ENCODE measurements at places on chromosomes 12 and 14.

GRCh38 chr14:72366619-72367018 lies 434.4 kb downstream of the RGS6 start:
- DNase-seq: no peak

DNA sequence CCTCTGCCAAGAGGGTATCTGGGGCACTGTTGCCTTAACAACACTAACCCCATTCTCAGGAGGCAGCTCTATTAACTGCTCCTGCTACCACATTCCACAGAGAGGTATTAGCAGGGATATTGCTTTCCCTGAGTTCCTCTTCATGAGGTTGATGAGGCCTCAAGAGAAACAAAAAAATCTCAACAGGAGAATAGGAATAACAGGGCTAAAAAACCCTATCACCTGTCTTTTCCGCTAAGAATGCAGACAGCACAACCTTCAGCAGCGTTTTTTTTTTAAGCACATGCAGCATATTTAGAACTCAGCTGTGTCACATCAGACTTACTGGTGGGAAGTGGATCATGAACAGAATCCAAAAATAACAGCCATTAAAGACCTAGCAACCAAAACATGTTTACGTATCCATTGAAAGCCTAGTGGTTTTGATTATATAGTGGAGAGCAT lies 29.2 kb downstream of the ATF7 start:
- peak; percentile 33 for DNase-seq

DNA sequence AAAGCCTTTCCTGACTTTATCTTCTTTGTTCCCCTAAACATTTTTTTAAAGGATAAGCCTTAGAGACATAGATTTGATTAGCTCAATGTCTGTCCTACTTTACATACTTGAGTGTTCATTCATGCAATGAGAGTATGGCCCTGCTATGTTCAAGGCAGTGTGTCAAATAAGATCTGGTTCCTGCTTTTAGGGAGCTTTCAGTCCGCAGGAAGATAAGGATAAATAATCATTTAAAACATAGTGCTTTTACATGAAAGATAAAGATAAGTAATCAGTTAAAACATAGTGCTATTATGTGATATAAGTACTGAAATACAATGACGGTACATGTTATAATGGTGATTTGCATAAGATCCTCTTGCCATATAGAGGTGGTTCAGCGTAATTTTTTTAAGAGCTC lies 378.3 kb upstream of the PRICKLE1 start:
- DNase-seq: no peak

DNA sequence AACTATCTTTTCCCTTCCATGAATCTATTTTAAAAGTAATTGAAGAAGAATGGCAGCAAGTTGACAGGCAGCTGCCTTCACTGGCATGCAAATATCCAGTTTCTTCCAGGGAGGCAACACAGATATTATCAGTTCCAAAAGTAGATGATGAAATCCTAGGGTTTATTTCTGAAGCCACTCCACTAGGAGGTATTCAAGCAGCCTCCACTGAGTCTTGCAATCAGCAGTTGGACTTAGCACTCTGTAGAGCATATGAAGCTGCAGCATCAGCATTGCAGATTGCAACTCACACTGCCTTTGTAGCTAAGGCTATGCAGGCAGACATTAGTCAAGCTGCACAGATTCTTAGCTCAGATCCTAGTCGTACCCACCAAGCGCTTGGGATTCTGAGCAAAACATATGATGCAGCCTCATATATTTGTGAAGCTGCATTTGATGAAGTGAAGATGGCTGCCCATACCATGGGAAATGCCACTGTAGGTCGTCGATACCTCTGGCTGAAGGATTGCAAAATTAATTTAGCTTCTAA lies 18.4 kb downstream of the TMPO start:
- DNase-seq: no peak

- peak; percentile 66 for DNase-seq
Measured at GRCh38 chr12:121697093-121697698, 15.4 kb upstream of the TMEM120B start.

- no peak for DNase-seq
Measured at GRCh38 chr14:28120391-28120790, 646.2 kb upstream of the FOXG1 start.

GRCh38 chr12:38823738-38824137 lies 81.7 kb downstream of the CPNE8 start:
- DNase-seq: peak; percentile 21

- peak; percentile 96 for DNase-seq
Measured at GRCh38 chr12:25695574-25695973, 142.5 kb upstream of the LMNTD1 start.

DNA sequence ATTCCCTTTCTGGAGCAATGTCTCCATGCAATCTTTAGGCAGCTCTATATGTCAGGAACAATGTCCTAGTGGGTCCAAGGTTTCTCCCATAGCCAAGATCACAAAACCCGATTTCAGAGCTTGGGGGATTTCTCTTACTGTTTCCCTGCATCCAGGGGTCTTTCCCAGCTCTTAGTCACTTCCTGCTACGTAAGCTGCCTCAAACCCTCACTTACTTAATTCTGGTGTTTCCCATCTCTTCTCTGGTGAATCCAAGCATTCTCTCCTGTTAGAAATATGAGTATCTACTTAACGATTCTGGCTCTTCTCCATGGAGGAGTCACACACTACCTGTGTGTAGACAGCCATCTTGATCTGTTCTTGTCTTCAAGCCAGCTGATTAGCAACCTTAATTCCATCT lies 80.0 kb downstream of the IFNG-AS1 start:
- DNase-seq: no peak

- peak; percentile 24 for DNase-seq
Measured at GRCh38 chr12:130847112-130847511, 8.1 kb upstream of the STX2 start.

DNA sequence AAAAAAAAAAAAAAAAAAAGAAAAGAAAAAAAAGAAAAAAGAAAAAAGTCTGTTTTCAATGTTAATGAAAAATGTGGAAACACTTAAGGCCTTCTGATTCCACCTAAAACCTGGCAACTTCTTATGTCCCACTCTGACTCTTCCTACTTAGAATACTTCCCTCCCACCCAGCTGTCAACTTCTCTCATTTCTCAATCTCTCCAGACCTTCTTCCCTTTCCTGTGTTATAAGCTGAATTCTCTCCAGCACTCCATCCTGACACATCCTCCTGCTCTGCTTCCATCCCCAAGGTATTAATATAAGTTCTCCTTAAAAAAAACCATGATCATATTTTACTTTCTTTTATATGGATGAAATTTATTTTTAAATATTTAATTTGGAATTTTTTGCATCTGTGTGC lies 20.3 kb upstream of the TMTC1 start:
- no peak for DNase-seq

DNA sequence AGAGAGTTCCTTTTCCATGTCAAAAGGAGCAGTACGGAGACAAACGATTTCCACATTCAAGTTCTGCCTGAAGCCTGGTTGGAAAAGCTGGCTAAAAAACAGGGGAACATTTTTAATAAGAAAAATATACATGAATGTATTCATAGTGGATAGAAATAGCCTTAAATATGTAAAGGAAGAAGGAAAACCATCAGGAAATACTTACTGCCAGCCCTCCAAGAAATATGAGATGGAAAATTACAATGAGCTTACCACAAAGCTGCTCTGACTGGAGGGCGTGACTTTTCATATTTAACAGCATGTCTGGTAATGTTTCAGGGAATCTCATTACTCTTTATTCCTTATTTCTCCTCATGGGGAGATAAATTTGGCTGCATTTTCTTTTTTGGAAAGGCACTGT lies 75.9 kb upstream of the ZDHHC17 start:
- peak; percentile 81 for DNase-seq

GRCh38 chr12:15831315-15831978 lies 42.3 kb upstream of the EPS8 start:
- no peak for DNase-seq

GRCh38 chr12:96701856-96702255 lies 205.2 kb upstream of the NEDD1 start:
- no peak for DNase-seq

GRCh38 chr14:76123426-76124225 lies 28.1 kb upstream of the GPATCH2L start:
- DNase-seq: no peak

DNA sequence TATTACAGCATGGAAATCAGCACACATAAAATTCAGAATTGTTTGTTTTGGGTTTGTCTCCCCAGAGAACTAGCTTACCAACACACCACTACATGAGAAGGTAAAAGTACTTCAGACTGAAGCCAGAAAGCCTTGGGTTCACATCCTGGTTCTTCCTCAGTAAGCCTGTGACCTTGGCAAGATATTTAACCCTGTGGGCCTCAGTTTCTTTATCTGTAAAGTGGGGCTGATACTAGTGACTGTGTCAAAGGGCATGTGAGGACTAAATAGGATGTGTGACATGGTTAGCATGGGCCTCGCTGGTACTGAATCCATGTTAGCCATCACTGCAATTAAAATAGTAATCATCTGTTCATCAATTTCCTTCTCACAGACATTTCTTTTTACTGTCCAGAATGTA lies 366.1 kb downstream of the MED13L start:
- DNase-seq: no peak

DNA sequence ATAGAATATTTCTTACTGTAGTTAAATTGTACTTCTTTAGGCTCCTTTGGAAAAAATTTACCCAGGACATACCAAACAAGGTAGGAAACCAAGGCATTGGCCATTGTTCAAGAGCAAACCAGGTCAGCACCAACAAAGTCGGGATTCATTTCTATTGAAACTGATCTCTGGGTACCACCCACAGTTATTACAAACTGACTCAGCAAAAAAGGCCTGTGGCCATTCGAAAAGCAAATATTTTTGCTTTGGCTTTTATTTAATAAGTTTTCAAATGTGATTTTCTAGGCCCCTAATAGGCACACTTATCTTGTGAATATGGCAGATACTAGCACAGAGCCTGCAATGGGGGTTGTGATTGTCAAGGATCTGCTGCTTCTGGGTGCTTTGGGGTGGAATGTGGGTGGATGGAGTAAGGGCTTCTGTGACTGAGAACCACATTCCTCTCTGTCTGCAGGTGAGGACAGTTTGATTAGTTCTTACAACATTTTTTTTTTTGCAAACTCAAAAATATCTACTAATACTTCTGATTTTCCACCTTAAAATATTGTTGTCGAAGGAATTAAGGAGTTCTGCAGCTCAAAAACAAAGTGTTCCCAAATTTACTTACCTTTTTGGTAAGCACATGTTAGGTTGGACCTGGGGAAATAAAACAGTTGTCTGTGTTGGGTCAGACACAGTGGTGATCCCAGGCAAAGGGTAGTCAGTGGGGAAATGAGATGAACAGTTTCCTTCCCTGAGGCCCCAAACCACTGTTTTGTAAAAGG lies 45.1 kb downstream of the FLRT2 start:
- DNase-seq: no peak

DNA sequence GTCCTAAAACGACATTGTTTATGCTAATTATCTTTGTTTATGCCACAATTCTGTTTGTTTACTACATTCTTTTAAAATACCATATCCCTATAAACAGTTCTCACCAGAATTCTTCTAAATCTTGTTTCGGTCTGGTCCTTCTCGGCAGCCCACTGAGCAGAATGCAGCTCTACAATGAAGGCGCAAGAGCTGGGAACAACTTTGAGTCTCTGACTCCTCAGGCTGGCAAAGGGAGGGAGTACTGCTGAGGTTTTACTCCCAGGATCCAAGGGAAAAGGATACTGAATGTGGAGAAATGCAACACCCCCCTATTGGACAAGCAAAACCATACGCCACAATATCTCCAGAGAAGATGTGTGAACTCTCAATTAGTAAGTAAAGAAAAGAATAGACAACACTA lies 5.4 kb downstream of the SOX5 start:
- DNase-seq: no peak

DNA sequence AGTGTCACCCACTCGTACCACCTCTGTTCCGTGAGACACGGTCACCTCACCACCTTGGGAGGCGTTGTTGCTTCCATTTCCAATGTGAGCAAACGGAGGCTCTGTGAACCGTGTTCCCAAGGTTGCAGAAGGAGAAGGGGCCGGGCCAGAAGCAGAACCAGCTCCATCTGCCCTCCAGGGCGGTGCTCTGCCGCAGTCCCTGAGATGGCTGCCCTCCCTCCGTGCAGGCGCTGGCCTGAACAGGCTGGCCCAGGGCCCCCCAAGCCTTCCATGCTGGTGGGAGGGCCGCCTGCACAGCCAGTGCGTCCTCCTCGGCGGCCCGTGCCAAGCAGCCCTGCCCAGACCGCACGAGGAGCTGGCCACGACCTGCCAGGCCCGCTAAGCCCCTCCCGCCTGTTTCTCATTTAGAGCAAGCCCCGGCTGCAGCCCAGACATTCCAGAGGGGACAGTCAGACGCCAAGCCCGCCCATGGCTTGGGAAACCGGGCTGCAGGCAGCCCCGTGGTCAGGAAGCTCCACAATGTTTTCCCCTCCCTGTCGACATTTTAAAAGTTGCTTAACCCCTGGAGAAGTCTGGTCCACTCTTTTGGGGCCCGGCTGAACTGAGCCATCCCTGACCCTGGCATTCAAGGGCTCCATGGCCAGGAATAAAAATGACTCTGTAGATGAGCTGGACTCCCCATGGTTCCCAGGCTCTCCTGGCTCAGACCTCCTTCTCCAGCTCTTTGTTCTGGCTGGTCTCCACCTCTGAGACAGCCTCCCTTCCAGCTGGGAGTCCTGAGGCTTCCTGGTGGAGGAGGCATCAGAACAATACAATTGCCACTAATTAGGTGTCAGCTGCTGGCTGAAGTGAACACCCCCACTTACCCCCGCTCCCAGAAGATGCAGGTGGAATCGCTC lies 236.0 kb downstream of the BCL11B start:
- peak; percentile 95 for DNase-seq

GRCh38 chr14:73788701-73789551 lies 62.7 kb upstream of the PTGR2 start:
- DNase-seq: peak; percentile 87

DNA sequence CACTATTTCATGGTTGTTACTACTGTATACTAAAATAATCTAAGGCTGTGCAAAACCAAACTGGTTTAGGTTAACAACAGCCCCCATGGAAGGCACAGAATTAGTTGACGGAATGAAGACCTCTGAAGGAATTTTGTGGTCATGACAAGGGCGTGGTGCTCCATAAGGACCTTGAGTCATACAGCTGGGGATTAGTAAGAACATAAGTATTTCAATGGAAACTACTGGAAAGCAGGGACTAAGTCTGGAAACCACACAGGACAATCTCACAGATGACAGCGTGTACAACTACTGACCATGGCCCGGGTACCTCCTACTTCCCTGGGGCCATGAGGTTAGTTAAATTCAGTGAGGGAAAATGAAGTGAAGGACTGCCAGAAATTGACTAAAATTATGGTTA lies 98.5 kb upstream of the PLEKHA5 start:
- DNase-seq: no peak

DNA sequence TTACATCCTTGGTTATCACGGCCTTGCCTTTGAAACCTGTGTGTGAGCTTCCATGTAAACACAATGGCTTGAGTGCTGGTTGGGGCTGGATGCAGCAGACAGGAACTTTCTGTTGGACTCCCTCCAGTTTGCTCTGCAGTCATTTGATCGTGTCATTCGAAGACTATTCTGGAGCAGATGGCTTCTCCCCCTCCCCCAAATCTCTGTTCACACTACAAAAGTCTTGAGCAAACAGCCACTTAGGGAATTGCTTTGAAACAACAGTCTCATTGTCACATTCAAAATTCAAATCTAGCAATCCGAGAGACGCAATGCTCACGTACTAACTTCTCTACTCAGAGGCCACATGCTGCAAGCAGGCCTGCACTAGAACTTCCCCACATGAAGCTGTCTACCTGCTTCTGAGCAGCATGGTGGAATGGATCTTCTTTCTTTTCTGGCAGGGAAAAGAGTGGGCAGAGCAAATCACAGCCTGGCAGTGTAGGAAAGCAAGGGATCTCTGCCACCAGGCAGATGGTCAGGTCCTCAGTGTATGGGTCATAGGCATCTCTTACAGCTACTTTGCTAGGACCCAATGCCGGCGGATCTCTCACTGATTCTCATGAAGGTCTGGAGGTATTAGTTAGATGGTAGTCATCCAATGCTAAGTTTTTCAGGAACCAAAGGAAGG lies 214.2 kb downstream of the PPM1H start:
- DNase-seq: no peak
